SHP77 (cell line): ENCODE measurements at places on chromosomes 13 and 19.

DNA sequence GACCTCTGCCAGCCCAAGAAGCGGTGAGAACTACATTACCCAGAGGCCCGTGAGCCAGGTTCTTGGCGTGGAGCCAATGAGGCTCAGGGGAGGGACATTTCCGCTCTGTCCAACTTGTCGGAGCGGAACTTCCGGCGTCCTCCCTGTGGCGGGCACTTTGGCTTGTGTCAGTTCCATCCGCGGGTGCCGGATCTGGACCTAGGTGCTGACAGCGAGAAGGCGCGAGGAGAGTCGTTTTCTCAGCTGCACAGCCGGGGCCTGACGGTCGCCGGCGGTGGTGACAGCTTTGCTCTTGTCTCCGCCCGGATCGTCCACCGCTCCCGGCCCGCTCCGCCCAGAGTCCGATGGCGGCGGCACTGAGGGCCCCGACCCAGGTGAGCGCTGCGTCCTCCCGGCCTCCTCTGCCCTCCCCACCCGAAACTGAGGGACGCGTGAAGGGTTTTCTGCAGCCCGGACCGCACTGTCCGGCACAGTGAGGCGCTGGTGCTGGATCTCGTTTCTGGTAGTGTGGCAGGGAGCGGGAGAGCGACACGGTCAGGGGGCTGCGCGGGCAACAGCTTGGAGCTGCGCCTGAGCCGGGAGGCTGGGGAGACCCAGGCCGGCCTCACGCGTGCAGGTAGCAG is at the start of gene ZNF530:
Gene ZNF530, plus strand, starts transcription at position 125 of the 623 bp plus-strand sequence. CDS start 4,461 bp downstream, outside the sequence.
- peak; percentile 94 for DNase-seq

DNA sequence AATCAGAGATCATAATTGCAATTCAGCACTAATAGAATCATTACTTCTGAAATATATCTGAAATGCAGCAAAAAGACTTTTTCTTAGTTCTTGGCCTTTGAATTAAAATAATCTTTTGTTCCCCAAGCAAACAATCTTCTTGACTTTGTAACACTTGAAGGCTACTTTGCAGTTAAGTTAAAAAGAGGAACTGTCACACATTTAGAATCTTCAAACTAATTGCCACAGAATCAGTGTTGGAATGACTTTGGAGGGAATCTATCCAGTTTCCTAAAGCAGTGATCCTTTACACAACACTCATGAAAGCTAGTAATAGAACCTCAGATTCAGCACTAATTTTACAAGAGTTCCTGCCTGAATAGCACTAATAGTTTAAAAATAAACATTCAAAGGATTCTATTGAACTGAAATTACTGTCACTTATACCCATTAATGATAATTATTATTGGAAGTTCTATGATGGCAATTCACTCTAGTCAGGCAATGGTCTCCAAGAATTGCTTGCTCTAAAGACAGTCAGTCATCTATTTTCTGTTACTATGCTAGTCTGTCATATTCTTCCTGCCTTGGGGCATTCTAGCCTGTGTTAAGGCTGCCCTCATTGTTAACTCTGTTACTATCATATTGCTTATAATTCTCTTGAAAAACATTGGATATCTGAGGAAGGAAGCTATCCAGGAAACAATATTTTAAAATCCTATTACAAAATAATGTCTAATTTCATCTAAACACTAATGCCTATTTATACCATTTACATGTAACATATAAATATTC is 362.4 kb downstream of the DIAPH3 start:
- no peak for DNase-seq

GRCh38 chr19:55116232-55116858 is 1.1 kb downstream of the PPP1R12C start:
- DNase-seq: no peak

DNA sequence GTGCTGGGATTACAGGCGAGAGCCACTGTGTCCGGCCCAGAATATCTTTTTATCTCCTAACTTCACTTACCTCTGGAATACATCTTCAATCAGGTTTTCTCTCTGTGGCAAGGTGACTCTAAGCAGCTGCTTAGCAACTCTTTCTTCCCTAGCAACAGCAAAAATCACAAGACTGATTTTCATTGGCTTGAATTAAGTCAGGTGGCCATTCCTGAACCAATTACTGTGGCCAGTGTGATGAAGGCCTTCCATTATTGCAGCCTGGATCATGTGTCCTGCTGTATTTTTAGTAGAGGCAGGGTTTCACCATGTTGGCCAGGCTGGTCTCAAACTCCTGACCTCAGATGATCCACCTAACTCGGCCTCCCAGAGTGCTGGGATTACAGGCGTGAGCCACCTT is 9.0 kb upstream of the LTBP4 start:
- DNase-seq: peak; percentile 74

DNA sequence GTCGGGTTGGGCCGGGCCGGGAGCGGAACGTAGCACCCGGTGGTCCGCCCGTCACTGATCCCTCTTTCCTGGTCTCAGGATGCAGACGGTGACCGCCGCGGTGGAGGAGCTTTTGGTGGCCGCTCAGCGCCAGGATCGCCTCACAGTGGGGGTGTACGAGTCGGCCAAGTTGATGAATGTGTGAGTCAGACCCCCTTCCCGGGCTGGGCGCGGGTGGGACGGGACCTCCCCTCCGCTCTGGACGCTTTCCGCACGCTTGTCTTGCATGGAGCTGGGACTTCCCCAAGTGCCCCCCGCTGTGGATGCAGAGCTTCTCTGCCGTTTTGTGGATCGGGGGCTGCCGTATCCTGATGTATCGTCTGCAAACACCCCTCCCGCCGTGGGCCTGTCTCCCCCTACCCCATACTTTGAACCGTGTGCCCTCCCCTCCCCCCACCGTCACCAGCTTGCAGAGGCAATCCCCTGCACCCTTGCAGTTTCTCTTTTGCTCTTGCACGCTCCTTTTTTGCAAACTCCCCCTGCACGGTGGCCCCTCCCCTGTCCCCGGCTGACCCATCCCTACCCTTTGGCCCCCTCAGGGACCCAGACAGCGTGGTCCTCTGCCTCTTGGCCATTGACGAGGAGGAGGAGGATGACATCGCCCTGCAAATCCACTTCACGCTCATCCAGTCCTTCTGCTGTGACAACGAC is 669 bp downstream of the GADD45B start:
- no peak for DNase-seq

- DNase-seq: no peak
These were observed 989 bp upstream of the SACS start for GRCh38 chr13:23434491-23434890.

- DNase-seq: no peak
These were observed 84.5 kb downstream of the LRRC63 start for GRCh38 chr13:46296115-46296822.

GRCh38 chr13:84405286-84405685 is 523.0 kb upstream of the SLITRK1 start:
- DNase-seq: no peak

- no peak for DNase-seq
These were observed 466.3 kb downstream of the PCDH17 start for GRCh38 chr13:58097831-58098230.

GRCh38 chr19:3721131-3721886 is 13.1 kb downstream of the TJP3 start:
- peak; percentile 82 for DNase-seq

GRCh38 chr19:45667620-45668341 is at the start of gene GIPR:
TSS of gene GIPR (plus strand) at chr19:45668221. CDS start at chr19:45669521, 1,300 bp downstream.
- DNase-seq: peak; percentile 72
